Activated naive CD8-positive, alpha-beta T cell treated with anti-CD3 and anti-CD28 coated beads for 36 hours (primary cell): ENCODE measurements at places on chromosomes 1 and 21. TPM values are rescaled to one million over a fixed set of nuclear protein-coding genes. Genes with fewer than 3 reads are reported as not detected.
A peak's percentile ranks its signal among the peaks of the same experiment; 100 is the strongest.

Gene RCSD1
- total RNA-seq: 56.4 TPM

Gene RGS8
- total RNA-seq: not detected

Gene C1orf141
- not detected for total RNA-seq

Gene LIN28A
- total RNA-seq: not detected

Gene DCST2
- total RNA-seq: 0.20 TPM

Gene HRNR
- total RNA-seq: not detected

Gene SLX9
- 93.6 TPM for total RNA-seq

Gene SPRR2A
- total RNA-seq: not detected

Gene ESPN
- 0.39 TPM for total RNA-seq

GRCh38 chr1:85689775-85690404 is 18.3 kb downstream of the ZNHIT6 start:
- no peak for DNase-seq

DNA sequence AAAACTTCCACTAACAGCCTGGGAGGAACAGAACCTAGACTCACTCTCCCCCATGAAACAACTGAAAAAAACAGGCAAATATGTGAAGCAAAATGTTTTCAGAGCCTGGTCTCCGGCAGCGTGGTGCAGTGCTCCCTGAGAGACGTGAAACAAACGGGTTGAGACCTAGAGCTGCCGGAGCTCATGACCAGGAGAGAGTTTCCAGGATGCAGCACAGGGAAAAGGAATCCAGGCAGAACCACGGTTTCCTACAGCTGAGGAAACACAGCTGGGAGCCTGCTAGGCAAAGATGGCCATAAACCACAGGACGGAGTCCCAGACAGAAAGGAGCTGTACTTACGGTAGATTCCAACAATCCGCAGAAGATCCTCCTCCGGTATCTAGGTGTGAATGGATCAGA is 20.2 kb upstream of the SLC19A1 start:
- no peak for DNase-seq

DNA sequence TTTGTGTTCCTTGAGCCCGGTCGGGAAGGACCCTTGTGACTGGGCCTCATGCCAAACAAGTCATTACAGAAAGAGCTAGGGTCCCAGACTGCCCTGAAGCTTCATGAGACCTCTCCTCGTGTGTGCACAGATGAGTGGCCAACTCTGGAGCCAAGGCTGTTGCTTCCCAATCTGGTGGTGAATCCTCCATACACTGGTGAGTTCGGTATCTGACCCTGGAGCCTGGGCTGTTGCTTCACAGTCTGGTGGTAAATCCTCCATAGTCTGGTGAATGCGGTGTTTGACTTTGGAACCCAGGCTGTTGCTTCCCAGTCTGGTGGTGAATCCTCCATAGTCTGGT is 737.8 kb downstream of the MATN1 start:
- no peak for DNase-seq

DNA sequence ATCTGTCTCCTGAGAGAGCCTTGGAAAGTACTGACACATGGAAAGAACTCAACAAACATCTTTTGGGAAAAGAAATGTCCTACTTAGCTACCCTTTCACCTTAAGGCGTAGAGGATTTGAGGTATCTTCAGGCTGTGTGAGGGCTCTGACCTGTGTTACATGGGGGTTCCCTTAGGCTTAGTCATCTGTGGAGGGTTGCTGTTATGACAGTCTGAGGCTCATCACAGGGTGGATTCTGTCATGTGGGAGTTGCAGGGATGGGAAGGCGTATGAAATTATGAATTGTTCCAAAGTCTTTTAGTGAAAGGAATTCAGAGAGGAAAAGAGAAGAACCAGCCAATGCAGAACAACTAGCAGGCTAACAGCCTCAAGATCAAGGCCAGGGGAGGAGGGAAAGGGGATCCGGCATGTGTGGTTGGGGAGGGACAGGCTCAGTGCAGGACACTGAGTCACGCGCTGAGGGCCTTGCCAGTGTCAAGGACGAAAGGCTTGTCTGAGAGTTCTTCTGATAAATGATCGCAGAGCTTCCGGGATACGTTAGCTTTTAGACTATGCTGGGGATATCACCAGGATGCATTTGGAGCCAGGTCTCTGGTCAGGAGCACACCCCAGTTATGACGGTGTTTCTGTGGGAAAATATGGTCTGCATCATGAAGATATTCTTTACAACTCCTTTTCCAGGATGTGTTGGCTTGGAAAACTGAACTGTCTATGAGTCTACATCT is 24.6 kb upstream of the PLA2G2C start:
- no peak for DNase-seq

- no peak for DNase-seq
These were observed 717.0 kb upstream of the TMPRSS15 start for GRCh38 chr21:19120591-19120990.

- no peak for DNase-seq
These were observed 416.2 kb downstream of the MATN1 start for GRCh38 chr1:30307182-30307581.

GRCh38 chr1:225437710-225438437 is 10.0 kb upstream of the LBR start:
- no peak for DNase-seq

- DNase-seq: no peak
These were observed 160.2 kb downstream of the DHRS3 start for GRCh38 chr1:12457771-12458170.

DNA sequence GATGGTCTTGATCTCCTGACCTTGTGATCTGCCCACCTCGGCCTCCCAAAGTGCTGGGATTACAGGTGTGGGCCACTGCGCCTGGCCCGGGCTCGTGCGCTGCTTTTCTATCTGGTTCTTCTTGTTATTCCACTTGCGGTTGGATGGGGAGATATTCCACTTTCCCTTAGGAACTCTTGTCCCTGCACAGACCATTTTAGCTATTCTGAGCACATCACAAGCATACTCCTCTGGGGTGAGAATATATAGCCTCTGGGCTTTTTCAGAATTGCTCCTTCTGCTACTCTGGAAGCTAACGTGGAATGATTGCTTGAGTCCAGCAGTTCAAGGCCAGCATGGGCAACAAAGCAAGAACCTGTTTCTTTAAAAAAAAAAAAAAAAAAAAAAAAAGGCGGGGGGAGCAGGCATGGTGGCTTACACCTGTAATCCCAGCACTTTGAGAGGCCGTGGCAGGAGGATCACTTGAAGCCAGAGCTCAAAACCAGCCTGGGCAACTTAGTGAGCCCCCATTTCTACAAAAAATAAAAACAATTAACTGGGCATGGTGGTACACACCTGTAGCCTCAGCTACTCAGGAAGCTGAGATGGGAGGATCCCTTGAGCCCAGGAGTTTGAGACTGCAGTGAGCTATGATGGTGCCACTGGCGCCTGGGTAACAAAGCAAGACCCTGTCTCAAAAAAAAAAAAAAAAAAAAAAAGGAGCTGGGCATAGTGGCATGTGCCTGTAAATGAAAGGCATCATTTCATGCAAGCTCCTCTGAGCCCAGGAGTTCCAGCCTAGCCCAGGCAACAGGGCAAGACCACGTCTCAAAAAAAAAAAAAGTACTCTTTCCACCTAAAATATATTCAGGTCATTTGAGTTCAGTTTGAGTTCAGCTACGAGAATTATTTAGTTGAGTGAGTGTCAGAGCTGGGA is 11.8 kb upstream of the PGD start:
- no peak for DNase-seq

- DNase-seq: no peak
These were observed 154.8 kb upstream of the RAB4A start for GRCh38 chr1:229116114-229116513.

DNA sequence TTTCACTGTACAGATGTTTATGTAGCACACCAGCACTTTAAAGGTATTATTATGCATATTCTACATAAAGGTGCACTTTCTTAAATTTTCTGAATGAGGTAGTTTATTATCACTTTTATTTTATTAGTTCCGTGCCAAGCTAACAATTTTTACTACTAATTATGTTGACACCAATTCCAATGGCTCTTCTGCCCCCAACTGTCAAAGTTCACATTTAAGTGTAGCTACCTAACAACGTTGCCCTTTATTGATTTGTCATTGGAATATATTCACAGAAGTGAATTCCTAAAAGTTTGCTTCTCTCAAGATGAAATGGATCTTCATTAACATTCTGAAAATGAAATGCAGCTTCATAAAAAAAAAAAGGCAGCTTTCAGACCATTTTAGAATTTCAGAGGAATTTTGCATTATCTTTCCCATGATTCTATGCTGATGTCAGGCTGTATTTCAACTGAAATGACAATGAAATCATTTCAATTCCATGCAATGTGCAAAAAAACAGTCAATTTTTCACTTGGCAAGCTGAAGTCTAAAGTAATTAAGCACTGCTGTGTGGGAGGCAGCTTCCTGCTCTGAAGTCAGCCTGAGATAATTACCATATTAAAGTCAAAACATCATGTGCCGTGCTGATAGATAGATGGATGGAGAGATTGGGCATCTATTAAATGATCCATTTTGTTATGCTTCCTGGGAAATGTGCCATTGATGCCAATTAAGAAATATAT is 229.2 kb downstream of the TTLL7 start:
- DNase-seq: no peak

DNA sequence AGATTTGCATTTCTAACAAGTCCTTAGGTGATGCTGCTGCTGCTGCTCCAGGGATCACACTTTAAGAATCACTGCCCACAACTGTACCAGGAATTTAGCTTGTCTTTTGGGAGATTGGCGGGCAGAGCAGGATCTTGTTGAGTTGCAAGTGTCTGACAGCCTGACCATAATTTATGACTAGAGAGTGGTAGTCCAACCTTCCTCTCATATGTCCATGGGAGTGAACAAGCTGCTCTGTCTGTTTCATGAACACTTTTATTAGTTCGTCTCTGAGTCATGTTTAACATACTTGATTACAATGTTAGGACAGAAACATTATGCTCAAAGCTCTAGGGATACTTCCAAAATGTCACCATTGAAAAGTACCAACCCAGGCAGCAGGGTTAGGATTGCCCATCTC is 169.6 kb downstream of the TGFB2 start:
- no peak for DNase-seq

DNA sequence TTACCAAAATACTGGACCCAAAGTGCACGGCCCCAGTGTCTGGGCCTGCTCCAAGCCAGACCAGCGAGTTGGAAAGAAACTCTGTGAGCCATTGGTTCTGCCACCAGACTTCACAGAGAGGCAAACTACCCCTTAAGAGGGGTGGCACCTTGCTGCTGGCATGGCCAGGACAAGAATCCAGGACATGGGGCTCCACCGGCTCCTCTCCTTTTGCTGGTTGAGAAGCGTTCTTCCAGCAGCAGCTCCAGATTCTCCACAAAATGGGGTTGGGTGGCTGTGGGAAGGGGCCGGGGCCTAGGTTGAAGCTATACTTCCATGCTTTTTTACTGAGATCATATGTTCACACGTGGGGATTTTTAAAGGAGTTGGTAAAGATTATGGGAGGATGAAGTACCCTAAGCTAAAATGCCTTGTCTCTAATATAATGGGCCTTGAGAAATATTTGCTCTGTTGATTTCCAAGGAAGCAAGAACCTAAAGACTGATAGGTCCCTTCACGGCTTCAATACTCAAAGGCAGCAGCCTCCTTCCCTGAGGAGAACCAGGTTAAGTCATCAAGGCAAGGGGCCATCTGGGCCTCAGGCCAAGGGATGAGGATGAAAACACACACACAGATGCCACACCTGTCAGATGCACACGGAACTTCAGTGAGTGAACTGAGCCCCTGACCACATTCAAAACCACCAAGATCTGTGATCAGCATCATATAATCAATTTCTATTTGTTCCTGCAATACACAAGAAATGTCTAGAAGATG is 3.1 kb downstream of the C1orf198 start:
- no peak for DNase-seq

- DNase-seq: no peak
These were observed 25.2 kb upstream of the AGO1 start for GRCh38 chr1:35857830-35858229.

DNA sequence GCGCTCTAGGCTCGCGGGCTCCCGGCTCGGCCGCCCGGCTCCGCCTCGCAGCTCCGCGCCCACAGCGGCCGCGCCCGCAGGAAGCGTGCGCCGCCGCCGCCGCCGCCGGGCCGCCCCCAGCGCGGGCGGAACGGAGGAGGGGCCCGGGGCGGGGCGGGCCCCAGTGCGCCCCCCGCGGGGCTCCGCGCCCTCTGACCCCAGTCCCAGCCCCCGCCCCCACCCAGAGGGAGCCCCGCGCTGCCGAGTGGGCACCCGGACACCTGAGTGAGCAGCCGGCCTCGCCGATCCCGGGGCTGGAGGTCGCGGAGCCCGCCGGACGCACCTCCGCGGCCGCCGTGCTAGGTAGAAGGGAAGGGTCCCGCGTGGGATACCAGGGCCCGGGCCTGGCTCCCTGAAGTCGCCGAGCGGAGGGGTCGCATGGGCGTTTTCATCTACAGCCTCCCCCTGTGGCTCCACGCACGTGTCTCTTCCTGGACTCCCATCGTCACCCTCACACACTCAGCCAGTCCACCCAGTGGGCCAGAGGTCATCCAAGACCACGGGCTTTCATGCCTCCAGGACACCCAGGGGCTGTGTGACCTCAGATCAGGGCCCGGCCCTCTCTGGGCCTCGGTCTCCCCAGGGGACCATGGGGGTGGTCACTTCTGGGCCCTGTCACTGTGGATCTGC is at the start of gene SDC3:
Gene SDC3 (minus strand): TSS at position 63 of the 669 bp plus-strand sequence. CDS start 172 bp downstream, outside the sequence.
- DNase-seq: peak; percentile 32

DNA sequence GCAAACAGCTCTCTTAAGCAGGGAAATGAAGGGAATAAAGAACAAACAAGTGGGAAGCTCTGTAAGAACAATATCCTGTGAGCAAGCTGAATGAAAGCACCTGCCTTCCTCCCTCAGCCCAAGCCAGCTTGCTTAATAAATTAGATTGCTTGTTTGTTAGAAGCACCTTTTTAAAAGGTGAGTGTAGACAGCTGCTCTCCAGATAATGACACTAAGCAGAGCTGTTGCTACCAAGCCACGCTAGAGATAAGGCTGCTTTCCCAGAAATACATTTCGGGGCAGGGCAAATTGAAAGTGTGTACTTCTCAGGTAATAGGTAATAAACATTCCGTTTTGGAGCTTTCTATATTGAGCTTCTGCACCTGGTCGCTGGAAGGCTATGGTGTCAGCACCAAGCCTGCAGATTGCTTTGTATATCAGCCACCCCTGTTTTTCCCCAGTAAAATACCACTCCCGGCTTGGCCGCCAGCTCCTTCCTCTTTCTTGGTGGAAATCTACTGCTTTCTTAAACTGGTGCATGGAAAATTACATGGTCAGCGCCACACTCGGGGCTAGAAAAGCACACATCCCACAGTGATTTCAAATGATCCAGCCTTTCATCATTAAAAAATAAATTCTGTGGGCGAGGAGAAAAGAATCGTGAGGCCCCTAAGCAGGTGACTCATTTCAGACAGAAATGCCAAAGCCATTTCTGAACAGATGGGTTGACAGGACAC is 151.3 kb downstream of the ETS2 start:
- no peak for DNase-seq

DNA sequence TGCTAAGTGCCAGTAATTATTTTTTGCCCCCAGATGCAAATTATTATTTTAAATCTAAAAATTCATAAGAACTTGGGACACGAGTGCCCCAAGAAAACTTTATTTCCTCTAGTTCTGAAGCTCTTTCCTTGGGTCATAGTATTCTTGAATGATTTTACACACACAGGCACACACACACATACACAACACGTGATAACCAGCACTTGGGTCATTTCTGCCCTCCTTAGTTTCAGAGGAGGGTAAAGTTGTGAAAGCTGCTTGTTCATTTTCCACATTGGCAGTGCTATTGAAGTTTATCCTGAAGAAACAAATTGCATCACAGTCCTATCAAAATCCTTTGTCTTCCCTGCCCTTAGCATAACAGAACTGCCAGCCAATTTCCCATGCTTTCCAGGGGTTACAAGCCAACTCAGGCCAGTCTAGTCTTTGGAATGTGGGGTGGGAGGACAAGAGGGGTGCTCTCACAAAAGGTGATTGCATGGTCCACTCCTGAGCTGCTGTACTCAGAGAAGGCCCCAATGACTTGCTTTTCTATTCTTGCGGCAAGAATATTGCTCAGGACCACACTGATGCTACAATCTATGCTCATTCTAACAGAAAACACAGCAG is 98.5 kb upstream of the POGK start:
- no peak for DNase-seq

- no peak for DNase-seq
These were observed 616.8 kb downstream of the RWDD3 start for GRCh38 chr1:95850763-95851162.
